Activated T-cell treated with anti-CD3 and anti-CD28 coated beads for 1 hour (primary cell): ENCODE measurements at places on chromosomes 2 and 18.

- DNase-seq = no peak
Observed at GRCh38 chr2:182638667-182639066, 77.4 kb upstream of the DNAJC10 start.

- no peak for DNase-seq
Observed at GRCh38 chr18:26653943-26654615, 105.7 kb upstream of the KCTD1 start.

- DNase-seq = no peak
Observed at GRCh38 chr2:71554706-71555056, 101.3 kb downstream of the DYSF start.

DNA sequence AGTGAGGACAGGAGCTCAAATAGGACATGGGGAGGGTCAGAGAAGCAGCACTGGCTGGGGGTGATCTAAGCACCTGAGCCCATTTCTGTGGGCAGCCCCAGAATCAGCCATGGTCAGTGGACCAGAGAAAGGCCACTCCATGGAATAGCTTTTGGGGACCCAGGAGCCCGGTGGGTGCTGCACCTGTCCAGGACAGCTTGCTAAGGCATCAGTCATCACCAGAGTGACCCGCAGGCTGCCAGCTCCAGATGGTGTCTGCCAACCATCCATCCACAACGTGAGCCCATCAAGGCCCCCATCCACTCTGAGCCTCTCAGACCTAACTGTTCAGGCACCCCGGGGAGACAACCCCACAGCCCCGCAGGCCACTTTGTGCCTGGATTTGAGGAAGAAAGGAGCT is 23.6 kb upstream of the COL6A3 start:
- DNase-seq = no peak

DNA sequence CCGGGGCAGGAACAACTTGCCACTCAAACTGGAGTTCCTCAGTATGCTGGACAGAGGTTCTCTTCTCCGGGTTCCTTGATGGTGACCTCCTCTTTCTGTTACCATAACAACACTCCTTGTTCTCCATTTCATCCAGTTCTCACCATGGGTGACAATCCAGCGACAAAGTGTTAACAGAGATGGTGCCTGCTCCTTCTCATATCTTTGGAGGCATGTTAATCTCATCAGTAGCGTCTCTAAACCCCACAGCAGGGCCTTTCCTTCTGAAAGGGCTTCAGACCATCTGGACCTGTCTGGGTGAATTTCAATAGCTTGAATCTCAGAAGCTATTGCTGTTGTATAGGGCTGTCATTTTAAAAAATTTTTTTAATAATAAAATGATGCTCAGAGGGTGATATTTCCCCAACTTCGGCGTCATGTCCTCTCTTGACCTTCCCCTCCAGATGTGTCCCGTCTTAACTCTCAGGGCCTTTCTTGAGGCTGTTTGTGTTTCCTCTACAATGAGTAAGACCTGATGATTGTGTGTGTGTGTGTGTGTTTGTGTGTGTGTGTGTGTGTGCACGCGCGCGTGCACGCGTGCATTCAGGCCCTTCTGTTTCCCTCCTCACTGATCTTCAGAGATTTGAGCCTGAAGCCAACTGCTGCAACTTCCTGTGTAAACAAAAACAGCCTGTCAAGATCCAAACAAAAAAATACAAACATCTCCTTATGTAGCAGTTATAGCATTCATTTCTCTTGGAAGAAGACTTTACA is 24.3 kb upstream of the CETN1 start:
- no peak for DNase-seq

DNA sequence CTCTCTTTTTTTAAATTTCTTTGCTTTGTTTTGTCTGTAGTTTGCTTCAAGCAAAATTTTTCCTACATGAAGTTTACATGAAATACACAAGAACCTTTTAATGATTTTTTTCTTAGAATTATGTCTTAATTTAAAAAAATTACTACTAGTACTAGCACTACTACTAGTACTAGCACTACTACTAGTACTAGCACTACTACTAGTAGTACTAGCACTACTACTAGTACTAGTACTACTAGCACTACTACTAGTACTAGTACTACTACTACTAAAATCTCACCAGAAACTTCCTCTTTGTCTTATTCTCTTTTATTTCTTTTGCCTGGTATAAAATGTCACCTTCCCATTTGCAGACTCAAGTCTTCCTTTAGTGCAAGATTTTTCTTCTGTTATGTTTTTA is 71.1 kb downstream of the PTH2R start:
- no peak for DNase-seq

DNA sequence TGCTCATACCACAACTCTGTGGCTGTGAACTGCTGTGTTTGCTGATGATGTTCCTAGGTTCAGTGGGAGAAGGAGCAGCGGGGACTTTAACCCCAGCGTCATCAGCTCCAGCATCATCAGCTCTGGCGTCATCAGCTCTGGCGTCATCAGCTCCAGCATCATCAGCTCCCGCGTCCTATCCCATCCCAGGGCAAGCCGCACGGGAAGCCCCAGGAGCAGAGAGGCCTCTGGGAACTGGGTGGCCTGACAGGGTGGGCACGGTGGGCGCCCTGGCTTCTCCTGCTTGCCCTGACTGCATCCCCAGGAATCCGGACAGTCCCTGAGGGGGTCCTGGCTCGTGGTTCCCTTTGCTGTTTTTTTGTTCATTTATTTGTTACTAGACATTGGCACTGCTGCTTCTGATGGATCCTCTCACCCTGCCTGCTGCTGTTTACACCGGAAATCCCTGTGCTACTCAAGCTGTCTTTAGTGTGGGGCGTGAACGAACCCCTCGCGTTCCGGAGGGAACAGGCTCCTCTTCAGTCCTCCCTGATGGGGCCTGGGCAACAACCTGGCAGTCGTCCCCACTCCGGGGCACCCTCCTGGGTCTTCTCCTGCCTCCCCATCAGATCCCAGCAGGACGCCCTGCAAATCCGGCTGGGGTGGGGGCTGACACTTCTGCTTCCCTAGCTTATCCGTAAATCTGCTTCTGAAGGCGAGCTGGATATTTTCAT is 67.1 kb upstream of the PXDN start:
- no peak for DNase-seq

GRCh38 chr18:9120796-9121195 is 15.8 kb upstream of the ANKRD12 start:
- DNase-seq = no peak

GRCh38 chr2:233223059-233223894 is 28.2 kb upstream of the ATG16L1 start:
- DNase-seq = no peak

DNA sequence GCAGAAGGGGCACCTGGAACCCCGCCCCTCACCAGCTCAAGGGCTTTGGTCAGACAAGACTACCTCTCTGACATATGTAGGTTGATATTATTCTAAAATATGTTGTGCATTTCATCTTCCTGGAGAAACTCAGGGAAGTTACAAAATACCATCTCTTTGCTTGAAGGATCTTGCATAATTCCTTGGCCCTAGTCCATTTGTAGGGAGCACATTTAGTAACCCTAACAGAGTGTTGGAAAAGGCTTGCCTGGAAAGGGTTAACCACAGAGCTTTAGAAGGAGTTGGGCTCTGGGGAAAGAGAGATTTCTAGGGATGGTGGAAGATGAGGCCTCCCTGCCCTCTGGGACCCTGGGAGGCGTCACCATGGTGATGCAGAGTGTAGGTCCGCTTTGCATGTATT is 143.0 kb upstream of the SLC1A4 start:
- no peak for DNase-seq

- DNase-seq = no peak
Observed at GRCh38 chr2:146388757-146389156, 1456.1 kb upstream of the ACVR2A start.

GRCh38 chr2:84919885-84920580 is 14.6 kb downstream of the TMSB10 start:
- DNase-seq = no peak

DNA sequence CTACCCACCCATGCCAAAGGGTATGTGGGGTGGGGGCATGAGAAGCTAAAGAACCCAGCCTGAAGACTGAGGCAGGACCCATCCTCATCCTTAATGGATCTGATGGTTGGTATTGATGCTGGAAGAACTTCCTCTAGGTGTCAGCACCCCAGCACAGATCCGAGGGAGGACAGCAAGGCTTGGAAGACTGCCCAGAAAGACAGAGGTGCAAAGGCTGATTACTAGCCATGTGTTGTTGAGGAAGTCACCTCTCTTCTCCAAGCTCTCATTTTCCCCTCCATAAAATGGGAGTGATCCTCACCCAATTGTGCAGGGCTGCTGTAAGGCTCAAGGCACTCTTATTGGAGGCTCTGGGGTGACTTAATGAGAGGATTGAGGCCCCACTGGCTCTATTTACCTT is 256.5 kb downstream of the CELF4 start:
- DNase-seq = no peak

GRCh38 chr2:64017811-64018700 is 1.2 kb downstream of the VPS54 start:
- DNase-seq = no peak

GRCh38 chr2:235588750-235589149 is 94.9 kb downstream of the AGAP1 start:
- no peak for DNase-seq

DNA sequence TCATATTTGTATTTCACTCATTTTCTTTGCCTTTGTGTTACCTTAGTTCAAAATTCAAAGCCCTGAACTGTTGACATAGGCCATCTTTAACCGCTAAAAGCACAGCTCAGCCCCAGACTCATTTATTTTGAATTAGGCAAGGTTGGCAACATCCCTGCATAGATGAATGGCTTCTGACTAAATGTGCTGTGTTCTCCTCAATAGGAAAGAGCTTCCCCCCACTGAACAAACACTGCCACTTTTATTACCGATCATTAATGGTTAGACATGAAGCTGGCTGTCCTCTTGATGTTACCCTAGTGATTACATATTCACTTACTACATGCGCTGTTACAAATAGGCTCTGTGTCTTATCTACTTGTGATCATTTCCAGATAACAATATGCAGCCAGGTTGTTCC is 170.7 kb downstream of the ADCYAP1 start:
- no peak for DNase-seq

GRCh38 chr2:160289831-160290230 is 89.8 kb upstream of the ITGB6 start:
- no peak for DNase-seq

- no peak for DNase-seq
Observed at GRCh38 chr18:8869696-8870095, 164.3 kb downstream of the MTCL1 start.

DNA sequence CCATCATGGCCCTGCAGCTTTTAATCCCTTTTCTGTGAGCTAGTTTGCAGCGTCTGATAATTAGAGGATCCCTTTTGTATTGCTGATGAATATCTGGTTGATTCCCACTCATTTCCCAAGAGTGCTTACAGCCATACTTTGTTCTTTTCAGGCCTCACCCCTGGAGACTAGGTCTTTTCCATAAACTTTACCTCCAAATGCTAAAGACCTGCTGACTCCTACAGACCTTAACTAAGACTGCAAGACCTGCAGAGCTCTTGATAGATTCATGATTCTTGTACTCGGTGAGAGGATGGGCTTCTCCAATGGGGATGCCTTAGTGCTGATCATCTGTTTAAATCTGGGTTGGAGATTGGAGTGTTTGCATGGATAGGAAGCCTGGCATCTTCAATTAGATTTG is 33.1 kb upstream of the DYNAP start:
- DNase-seq = no peak

GRCh38 chr2:151543876-151544275 is 134.2 kb downstream of the RIF1 start:
- no peak for DNase-seq

DNA sequence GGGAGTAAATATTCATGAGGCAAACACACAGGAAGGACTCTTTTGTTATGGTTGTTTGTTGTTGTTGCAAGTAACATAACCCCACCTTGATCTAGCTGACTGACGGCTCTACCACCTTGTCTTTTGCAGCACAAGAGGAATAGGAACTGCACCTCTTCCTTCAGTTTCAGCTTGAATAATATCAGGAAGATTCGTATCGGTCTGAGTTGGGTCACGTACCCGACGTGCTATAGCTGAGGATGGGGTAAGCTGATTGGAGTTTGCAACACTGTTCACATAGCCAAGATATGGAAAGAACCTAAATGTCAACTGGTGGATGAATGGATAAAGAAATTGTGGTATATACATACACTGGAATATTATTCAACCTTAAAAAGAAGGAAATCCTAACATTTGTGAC is 14.5 kb upstream of the IL1RN start:
- DNase-seq = no peak

DNA sequence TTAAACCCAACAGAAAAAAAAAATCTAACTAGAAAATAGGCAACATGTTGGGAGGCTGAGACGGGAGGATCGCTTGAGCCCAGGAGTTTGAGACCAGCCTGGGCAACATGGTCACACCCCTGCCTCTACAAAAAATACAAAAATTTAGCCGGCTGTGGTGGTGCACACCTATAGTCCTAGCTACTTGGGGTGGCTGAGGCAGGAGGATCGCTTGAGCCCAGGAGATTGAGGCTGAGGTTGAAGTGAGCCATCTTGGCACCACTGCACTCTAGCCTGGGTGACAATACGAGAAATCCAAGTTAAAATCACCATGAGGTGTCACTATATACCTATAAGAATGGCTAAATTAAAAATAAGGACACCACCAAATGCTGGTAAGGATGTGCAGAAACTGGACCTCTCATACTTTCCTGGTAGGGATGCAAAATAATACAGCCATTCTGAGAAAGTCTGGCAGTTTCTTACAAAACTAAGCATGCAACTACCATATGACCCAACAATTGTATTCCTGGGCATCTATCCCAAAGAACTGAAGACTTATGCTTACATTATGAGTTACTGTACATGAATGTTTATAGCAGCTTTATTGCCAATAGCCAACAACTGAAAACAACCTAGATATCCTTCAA is 2.2 kb downstream of the SEPTIN10 start:
- no peak for DNase-seq

DNA sequence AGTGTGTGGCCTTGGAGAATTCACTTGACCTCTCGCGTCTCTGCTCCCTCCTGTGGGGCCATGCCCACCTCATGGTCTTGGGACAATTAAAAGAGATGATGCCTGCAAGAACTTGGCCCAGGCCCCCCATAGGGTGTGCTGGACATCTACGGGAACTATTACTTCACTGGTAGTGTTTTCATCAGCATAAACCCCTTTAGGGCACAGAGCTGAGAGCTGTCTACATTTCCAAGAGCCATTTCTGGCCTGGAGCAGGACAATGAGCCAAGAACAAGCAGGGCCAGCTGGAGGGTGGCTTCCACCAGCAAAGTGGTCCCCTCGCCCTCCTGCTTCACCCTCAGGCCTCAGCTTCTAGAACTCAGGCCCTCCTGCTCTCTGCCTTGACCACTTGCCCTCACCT is 232.3 kb downstream of the ZBTB7C start:
- DNase-seq = no peak

DNA sequence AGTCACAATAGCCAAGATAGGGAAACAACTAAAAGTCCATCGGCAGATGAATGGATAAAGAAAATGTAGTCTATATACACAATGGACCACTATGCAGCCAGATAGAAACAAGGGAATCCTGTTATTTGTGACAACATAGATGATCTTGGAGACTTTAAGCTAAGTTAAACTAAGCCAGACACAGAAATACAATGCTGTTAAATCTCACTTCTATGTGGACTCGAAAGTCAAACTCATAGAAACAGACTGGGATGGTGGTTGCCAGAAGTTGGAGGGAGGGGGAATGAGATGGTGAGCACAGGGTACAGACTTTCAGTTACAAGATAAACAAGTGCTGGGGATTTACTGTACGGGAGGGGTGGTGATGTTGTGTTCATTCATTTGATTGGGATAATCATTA is 5.4 kb upstream of the CNDP1 start:
- no peak for DNase-seq

GRCh38 chr2:37797081-37797480 is 125.6 kb upstream of the CDC42EP3 start:
- DNase-seq = no peak
